Tibial nerve (tissue), 4 donors: ENCODE measurements at places on chromosomes 1 and 21. TPM values are rescaled to one million over a fixed set of nuclear protein-coding genes. Genes with fewer than 3 reads are reported as not detected.

DNA sequence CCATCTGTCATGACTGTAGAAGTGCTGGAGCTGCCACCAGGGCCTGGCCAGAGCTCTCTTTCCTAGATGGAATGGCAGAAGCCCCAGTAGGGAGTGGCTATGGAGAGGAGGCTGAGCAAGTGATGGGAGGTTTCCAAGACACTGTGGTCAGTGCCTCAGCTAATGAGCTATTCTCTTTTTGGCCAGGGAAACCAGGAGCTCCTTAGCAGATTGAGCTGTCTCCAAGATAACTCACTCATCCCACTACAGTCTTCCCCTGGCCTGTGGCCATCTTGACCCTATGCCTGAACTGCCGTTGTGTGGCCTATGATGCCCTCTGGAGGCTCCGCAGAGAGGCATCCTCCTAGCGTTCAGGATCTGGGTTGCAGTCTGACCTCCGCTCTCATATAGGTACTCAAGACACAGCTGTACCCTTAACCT is 60.5 kb downstream of the ERI3 start:
- DNase-seq: peak; percentile 52

- no peak for DNase-seq
Measured at GRCh38 chr1:66332548-66332901, 201.4 kb upstream of the SGIP1 start.

DNALI1 gene
- total RNA-seq: 6.3 TPM

FCMR gene
- total RNA-seq: 3.1 TPM

CA6 gene
- total RNA-seq: not detected

DNA sequence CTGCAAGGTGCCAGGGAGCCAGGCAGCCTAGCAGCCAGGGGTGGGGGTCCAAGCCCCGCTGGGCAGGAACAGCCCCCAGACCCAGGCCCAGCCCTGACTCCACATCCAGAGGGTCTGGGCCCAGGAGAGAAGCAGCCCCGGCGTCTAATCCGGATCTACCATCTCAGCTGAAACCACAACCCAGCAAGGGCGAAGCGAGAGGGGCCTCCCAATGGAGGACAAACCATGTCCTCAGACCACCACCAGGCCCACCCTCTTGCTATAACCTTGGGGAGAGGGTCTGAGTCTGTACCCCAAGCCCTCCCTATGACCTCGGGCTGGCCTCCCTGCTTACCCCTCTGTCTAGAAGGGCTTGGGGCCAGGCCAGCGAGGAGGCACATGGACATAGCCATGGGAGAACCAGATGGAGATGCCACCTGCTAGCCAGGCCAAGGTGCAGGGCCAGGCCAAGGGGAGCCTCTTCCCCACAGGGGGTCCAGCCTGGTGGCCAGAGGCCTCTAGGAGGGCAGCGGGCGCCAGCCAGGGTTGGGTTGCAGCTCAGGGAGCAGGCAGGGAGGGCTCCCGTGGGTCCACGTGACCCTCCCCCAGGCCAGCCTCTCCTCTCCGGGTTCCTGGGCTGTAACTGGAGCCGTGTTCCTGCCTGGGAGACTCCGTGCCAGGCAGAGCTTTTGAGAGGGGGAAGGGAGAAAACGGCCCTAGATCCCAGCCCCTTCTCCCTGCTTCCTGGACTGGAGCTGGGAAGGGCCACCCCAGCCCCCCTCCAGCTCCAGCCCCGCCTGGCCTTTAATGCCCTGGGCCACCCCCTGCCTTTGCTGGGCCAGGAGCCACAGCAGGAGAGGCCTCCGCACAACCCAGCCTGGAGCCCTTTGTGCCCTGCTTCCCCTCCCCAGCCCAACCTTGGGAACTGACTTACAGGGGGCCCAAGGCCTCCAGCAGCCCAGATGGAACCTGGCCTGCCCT is 2.5 kb downstream of the WNT9A start:
- DNase-seq: no peak

DNA sequence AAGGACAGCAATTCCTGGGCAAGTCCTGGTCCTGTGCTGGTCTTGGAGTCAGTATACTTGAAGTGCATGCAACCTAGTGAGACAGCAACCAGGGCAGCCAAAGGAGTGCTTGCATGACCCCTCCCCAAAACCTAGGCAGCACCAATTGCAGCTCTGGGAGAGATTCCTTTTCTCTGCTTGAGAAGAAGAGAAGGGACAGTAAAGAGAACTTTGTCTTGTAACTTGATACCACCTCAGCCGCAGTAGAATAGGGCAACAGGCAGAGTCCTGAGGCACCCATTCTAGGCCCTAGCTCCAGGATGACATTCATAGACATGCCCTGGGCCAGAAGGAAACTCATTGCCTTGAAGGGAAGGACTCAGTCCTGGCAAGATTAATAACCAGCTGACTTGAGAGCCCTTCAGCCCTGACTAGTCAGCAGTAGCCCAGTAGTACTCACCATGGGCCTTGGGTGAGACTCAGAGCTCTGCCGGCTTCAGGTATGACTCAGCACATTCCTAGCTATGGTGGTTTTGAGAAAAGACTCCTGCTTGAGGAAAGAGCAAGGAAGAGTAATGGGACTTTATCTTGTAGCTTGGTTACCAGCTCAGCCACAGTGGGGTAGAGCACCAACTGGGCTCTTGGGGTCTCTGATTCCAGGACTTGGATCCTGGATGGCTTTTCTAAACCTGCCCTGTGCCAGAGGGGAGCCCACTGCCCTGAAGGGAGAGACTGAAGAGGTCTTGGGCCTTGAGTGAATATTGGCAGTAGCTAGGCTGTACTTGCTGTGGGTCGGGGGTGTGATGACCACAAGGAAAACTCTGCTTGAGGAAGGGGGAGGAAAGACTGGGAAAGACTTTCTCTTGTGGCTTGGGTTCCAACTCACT is 51.7 kb upstream of the ACADM start:
- no peak for DNase-seq

MYBPH gene
- not detected for total RNA-seq

GRCh38 chr1:79497193-79497773 is 490.8 kb upstream of the ADGRL4 start:
- DNase-seq: no peak

GRCh38 chr21:25234857-25235801 is 372.2 kb downstream of the MRPL39 start:
- DNase-seq: no peak

TMIGD3 gene
- total RNA-seq: 9.6 TPM

TCEA3 gene
- 41.4 TPM for total RNA-seq

OR2L8 gene
- not detected for total RNA-seq

KRTAP11-1 gene
- 0.59 TPM for total RNA-seq

GRCh38 chr1:6210591-6211355 is 4.9 kb downstream of the RNF207 start:
- no peak for DNase-seq

PLPPR4 gene
- total RNA-seq: 0.66 TPM

- DNase-seq: no peak
Measured at GRCh38 chr1:116356673-116357072, 16.4 kb upstream of the ATP1A1 start.

CFAP74 gene
- not detected for total RNA-seq

DNA sequence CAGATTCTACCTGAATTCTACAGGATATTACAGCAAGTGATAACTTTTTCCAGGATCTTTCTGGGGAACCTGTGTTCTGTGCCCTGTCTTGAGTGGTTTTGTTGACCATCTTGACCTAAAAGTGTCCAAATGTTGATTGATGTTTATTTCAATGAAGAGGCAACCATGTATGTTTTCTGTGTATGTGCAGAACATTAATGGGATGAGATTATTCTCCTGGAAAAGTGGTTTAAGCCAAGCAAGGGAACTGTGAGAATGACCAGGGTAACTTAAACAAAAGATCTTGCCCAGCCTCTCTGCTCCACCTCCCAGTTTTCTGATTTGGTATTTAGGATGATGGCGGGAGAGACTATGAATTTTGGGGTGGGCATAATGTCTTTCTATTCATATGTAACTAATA is 1.0 kb upstream of the SAMD13 start:
- DNase-seq: no peak

- no peak for DNase-seq
Measured at GRCh38 chr1:113543110-113543509, 152.8 kb downstream of the MAGI3 start.

PYHIN1 gene
- 3.0 TPM for total RNA-seq

- no peak for DNase-seq
Measured at GRCh38 chr21:43881283-43881682, 16.3 kb downstream of the AGPAT3 start.

DNA sequence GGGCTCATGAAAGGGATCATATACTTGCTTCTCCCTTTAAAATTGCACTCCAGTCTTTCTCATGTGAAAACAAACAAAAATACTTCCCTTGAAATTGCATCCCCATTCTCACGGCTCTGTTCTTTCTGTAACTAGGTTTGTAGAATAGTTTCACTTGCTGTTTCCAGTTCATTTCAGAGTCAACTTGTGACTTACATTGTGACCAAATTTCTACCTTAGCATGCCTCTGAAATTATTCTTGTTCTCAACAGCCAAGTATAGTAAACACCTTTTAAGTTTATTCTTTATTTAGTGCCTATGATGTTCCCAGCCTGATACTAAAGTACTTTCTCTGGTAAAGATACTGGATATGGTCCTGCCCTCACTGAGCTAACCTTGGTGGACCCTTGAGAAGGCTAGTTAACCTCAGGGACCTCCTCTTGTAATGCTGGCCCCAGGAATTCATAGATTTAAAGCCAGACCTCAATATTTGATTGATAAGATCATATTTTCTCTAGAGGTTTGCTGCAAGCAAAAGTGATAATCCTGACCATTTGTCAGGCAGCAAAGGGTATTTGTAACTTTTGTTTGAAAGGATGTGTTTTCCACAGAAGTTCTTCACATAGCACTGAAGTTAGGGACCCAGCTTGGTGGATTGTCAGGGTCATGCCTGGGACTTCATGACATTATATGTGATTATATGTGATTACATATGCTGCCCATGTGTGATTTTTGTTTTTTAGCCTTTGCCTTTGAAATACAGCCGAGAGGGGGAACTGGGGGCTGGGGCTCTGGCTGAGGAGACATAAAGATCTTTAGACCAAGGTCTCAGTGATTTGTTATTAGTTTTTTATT is 29.6 kb downstream of the VANGL2 start:
- DNase-seq: no peak

GRCh38 chr1:213676736-213677135 is 311.0 kb upstream of the PROX1 start:
- no peak for DNase-seq

- DNase-seq: no peak
Measured at GRCh38 chr1:43255438-43256210, 14.2 kb upstream of the TMEM125 start.

AMIGO1 gene
- 8.1 TPM for total RNA-seq

- DNase-seq: no peak
Measured at GRCh38 chr1:186819563-186819962, 9.2 kb upstream of the PLA2G4A start.
